ENCODE measurements at places on chromosomes 11 and 22.

DNA sequence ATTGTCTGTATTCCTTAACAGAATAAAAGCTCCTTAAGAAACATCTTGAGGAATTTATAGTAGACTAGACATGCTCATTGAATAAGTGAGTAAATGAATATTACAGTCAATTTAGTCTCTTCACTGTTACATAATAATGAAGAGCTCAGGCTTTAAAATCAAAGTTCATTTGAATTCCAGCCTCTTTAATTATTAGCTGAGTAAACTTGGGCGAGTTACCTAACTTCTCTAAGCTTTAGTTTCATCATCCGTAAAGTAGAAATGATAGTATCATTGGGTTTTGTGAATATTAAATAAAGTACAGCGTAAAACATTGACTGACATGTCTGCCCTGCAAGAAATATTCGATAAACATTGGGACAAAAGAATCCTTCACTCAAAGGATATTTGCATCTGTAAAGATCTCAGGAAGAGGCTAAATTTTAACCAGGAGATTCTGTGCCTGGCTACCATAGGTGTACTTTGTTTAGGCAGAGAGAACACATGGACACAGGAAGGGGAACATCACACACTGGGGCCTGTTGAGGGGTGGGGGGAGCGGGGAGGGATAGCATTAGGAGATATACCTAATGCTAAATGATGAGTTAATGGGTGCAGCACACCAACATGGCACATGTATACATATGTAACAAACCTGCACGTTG, 15.2 kb upstream of the BBOX1 start:
- no peak for DNase-seq

DNA sequence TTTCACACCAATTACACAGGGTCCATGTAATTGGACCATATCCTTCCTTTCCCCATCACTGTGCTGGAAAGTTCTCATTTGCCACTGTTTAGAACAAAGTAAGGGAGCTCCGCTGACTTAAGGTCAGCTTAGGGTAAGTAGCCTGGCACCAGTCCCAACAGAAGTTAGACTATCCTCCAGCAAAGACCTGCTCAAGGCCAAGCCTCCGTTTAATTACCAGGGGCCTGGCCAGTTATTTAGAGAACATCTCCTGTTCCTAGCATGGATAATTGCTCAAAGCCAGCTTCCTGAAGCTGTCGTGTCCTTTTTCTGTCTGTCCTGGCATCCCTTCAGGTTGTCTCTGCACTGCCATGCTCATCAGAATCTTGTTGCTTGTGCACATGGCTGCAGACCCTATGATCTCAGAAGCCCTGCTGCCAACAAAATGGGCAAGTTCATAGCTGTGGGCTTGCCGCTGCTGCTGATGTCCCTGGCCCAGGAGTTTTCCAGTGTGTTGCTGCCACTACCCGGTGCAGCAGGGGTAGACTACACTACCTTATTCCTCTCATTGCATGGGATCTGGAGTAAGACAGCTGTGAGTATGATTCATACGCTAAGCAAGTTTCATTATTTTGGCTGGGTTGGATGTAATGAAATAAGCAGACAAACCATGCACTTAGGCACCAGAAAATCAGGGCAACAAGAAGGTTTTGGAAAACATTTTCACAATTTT, 8.1 kb downstream of the OR8A1 start:
- no peak for DNase-seq

DNA sequence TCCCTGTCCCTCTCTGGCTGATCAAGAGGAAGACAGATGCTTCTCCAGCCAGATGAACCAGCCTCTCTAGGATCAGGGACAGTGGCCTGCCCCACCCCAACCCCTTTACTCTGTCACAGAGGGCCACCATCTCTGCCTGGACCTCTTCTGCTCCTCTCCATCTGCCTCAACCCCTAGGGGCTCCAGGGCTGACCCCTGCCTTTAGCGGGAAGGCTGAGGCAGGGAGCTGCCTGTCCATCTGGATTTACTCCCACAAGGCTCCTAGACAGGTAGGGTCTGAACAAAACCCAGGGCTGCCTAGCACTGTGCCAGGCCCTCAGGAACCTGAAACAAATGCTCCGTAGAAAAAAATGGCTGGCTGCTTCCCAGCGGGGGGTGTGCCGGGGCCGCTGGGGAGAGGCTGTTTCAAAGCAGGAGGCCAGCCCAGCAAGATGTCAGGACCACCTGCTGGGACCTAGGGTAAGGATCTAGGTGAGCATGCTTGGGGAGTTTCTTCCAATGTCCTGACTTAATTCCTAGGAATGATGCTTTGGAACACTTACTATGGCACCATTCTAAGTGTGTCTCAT, 3.2 kb downstream of the CHST1 start:
- no peak for DNase-seq

- no peak for DNase-seq
Observed at GRCh38 chr11:4178813-4179662, 84.4 kb downstream of the RRM1 start.

- DNase-seq, result no peak
Observed at GRCh38 chr11:78022397-78023396, at the start of gene KCTD14. Gene KCTD14 (minus strand): TSS chr11:78023276. CDS start chr11:78023249, 27 bp downstream.

DNA sequence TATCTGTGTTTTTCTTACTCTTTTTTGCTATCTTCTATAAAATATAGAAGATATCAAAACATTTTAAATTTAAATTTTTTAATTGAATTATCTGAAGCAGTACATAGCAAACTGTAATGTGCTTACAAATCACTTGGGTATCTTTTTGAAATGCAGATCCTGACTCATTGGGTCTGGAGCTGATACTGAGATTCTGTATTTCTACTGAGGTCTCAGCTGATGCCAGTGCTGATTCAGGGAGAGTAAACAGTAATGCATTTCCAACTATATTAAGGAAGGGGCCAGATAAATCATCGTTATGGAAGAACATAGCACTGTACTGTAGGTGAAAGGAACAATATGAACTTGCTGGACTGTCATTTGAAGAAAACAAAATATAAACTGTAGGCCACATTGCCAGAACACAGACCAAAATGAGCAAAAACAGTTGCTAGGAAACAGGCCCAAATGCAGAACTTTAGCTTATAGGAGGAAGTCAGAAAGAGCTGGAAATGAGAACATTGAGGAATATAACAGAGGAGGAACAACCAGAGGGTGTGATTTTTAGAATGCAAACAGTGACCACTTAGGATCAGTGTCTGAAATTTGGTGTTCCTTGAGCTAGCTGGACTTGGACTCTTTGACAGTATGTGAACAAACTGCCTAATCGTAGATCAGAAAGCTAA, 3.3 kb downstream of the ARL14EP start:
- no peak for DNase-seq

DNA sequence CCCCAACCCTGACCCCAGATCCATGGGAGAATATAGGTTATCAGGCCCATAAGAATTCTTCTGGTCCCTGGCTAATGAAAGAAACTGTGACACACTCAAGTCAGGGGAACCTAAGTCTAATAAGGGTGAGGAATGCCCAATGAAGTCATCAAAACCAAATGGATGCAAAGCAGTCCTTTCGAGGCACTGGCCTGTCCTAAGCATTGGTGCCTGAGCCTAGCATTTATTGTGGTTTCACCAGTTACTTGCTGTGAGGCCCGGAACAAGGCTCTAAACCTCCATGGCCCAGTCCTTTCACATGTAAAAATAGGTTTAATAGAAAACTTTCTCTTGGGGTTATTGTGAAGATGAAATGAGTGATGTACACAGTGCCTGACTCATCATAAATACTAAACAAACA, 712.6 kb downstream of the DLG2 start:
- no peak for DNase-seq

Measured in activated CD4-positive, CD25-positive, alpha-beta regulatory T cell treated with anti-CD3 and anti-CD28 coated beads, Interleukin-2, amount 50 U/mL, for 16 hours (primary cell).